ENCODE measurements at places on chromosomes 7 and 10.

GRCh38 chr10:119761106-119761505, 35.3 kb downstream of the INPP5F start:
- no peak for DNase-seq

DNA sequence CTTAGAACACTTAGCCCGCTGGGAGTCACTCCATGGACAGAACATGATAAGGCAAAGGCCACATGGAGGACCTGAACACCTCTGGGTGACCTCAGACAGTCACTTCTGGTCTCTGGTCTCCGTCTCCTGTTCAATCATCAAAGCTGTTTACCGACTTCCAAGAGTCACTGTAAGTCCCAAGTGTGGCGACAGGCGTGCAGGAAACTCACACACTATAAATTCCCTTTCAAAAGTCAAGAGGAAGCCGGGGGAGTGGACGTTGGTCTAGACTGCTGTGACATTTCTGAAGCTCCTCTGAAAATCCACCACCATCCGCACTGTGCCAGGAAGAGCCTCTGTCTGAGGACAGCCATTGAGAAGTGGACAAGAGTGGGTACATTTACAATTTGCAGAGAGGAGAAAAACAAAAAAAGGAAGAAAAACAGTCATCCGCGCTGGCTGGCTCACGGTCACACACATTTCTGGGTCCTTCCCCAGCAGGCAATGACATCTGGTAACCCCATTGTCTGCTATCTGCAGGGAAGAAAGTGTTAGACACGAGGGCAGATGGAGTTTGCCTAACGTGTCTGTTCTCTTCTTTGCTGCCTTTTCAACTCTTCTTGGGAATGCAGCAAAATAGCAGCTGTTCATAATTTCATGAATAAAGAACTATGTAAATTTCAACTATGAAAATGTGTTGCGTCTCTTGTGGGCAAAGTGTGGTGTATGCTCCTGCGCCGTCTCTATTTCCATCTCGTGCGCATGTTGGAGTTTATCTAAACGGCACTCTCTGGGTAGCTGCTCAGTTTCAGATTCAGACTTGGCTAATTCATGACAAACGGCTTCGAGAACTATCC, 32.9 kb upstream of the CUX1 start:
- no peak for DNase-seq

DNA sequence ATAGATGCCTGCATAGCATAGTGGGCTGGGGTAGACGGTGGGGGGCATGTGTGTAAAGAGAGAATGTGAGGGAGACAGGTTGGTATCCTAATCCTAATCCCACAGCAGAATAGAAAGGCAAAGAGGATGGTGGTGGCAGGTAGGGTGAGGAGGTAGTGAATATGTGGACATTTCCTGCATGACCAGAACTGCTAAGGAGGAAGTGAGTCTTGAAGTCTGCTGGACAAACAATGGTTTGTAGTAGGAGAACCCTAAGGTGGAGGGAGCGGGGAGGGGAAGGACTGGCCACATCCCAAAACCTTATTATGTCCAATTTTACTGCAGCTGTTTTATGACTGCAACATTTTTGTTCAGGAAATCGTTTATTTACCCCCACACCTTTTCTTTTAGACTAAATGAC, 279.7 kb downstream of the AUTS2 start:
- DNase-seq: no peak

GRCh38 chr10:90504172-90504571, 353.7 kb downstream of the HTR7 start:
- no peak for DNase-seq

- DNase-seq: no peak
These were observed 63.4 kb downstream of the SYPL1 start for GRCh38 chr7:106048706-106049020.
